Activated CD4-positive, alpha-beta T cell treated with anti-CD3 and anti-CD28 coated beads, Interleukin-2, amount 50 U/mL, for 4 hours (primary cell): ENCODE measurements at places on chromosomes 1 and 21.

GRCh38 chr1:6157132-6157527 is 23.0 kb downstream of the CHD5 start:
- no peak for DNase-seq

- DNase-seq, result no peak
Measured at GRCh38 chr1:119227456-119227855, 87.0 kb upstream of the WARS2 start.

DNA sequence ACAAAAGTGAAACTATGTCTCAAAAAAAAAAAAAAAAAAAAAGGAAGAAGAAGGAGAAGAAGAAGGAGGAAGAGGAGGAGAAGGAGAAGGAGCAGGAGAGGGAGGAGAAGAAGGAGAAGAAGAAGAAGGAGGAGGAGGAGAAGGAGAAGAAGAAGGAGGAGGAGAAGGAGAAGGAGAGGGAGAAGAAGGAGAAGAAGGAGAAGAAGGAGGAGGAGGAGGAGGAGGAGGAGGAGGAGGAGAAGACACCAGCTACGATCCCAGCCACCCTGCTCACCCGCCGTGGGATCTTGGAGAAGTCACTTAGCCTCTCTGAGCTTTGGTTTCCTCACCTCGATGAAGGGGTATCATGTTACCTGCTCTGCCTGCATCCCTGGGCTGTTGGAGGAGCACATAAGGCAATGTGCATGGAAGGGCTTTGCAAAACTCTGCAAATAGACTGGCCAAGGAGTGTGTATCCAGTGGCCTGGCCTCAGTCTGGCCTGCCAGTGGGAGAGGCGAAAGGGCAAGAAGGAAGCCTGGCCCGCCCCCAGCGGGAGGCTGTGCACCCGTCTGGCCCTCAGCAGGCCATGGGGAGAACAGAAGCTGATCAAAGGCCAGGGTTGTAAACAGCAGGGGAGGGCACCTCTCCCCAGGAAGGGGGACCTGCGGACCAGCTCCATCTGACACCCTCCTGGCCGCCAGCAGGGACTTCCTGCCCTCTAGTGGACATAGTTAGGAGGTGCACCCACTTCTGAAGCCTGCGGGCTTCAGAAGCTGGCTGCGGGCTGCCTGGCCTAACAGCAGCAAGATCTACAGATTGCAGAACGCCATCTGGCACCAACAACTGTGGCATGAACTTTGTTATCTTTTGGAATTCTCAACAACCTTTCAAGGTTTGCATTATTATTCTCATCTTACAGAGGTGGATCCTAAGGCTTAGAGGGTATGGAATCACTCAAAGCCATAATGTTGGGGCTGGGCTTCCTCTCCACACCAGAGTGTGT is 19.2 kb upstream of the CDK18 start:
- DNase-seq, result peak; percentile 49

DNA sequence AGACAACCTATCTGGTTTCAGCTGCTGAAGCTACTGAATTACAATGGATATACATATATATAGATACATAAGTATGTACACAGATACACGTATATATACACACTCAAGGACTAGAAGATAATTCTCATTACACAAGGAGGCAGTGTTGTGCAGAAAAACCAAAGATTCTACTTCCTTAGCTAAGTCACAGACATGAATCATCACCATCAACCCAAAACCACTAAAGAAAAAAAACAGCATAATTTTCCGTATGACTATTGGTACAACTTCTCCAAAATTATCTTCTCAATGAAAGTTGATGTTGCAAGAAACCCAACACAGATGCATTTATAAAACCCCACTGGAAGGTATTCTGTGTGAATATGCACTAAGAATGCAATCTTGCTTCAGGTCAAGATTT is 36.8 kb upstream of the RPF1 start:
- no peak for DNase-seq

DNA sequence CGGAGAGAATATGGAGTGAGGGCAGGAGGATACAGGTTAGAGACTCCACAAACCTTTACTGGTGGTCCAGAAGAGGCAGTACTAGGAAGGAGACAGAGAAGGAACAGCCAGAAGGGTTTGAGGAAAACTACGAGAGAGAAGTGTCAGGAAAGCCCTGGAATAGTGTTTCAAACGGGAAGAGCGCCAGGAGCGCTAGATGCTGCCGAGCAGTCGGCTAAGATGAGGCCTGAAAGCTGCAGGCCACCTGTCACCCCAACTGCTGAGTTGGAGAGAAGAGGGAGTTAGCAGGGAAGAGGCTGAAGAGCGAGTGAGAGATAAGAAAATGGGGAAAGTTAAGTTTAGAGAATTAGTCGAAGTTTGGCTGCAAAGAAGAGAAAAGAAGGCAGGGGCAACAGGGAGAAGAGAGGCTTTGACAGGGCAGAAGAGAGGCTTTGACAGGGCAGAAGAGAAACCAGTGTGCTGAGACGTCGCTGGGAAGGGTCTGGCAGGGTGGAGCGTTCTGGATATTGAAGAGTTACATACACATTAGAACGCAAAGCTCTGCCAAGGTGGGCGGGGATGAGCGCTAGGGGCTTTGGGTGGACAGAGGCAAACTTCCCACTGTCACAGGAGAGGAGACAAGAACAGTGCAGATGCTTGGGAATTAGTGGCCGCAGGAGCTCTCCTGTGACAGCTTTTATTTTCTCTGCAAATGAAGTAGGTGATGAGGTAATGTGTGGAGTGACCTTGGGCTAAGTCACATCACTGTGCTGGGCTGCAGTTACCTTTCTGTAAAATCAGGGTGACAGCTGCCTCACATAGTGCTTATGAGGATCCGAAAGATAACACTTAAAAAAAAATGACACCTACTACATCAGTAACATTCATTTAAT is 31.2 kb downstream of the PCSK9 start:
- DNase-seq, result no peak

- DNase-seq, result no peak
Measured at GRCh38 chr1:48568501-48568900, 96.5 kb upstream of the SPATA6 start.

DNA sequence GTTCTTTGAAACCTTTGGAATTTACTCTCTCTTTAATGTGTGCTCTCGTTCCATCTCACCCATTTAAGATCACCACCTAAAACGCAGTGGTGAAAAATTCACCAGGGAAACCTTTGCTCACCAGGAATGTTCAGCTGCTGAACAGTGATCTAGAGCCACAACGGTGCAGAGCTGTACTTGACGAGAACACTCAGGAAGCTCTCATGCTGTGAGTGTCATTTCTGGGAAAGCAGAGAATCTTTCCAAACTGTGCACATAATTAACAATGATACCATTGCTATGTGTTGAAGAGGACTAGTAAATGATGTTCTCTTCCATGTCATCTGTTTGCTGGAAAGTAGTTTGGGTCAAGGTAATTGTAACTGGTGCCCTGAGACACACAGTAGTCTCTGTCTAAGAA is 117.1 kb downstream of the ZZZ3 start:
- no peak for DNase-seq

- no peak for DNase-seq
Measured at GRCh38 chr21:28464095-28464494, 528.6 kb downstream of the LTN1 start.

DNA sequence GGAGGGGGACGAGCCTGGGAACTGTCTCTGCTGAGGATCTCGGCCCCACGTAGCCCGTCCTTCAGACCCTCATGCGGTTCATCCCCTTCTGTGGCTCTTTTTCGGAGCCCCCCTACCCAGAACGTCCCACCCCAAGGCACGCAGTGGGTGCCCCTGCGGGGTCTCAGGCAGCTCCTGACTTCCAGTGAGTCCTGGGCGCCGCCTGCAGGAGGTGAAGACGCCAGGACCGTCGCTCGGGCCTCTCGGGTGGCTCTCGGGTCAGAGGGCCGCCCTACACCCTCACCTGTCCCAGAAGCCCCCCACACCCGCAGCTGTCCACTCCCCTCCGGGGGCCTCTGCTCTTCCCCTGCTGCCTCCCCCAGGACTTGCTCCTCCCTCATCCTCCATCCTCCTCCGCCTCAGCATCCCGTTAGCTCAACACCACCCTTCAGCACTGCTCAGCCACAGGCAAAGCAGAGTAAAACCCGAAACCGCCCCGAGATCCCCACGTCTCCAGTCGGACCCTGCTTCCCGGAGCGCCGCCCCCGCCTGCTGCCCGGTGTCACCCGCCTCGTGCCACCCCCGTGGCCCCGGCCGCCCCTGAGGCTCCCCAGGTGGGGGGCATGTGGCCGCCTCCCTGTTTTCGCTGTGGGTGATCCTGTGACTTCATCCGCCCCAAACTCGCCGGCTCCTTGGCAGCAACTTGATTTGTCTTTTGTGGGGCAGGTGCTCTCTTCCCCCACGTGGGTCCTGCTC is 13.3 kb upstream of the POFUT2 start:
- DNase-seq, result no peak

DNA sequence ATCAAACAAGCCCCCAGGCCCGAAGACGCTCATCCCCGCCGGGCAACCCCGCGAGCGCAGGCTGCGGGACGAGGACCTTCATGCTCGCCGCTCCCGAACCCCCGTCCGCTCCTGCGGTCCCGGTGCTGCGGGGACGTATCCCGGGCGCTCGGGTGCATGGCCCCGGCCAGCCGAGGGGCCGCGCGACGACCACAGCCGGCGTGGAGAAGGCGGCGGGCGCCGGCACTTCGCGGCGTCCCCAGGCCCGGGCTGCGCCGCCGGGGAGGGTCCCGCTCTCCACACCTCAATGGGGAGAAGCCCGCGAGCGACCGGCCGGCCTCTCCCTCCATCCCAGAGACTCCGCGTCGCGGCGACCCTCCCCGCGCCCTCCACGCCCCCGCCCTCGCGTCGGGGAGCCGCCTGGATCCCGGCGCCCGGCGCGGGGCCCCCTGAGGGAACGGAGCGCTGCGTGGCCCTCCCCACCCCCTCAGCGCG is 401 bp downstream of the ERRFI1 start:
- DNase-seq, result no peak

GRCh38 chr1:172496678-172497077 is 36.3 kb upstream of the SUCO start:
- no peak for DNase-seq

- DNase-seq, result no peak
Measured at GRCh38 chr21:42618707-42619102, 34.7 kb upstream of the PDE9A start.

- no peak for DNase-seq
Measured at GRCh38 chr1:208027861-208028260, 116.9 kb upstream of the CD34 start.

GRCh38 chr1:33096363-33097005 is 15.5 kb downstream of the AZIN2 start:
- no peak for DNase-seq

- DNase-seq, result no peak
Measured at GRCh38 chr1:28482138-28482537, 23.7 kb upstream of the RCC1 start.

DNA sequence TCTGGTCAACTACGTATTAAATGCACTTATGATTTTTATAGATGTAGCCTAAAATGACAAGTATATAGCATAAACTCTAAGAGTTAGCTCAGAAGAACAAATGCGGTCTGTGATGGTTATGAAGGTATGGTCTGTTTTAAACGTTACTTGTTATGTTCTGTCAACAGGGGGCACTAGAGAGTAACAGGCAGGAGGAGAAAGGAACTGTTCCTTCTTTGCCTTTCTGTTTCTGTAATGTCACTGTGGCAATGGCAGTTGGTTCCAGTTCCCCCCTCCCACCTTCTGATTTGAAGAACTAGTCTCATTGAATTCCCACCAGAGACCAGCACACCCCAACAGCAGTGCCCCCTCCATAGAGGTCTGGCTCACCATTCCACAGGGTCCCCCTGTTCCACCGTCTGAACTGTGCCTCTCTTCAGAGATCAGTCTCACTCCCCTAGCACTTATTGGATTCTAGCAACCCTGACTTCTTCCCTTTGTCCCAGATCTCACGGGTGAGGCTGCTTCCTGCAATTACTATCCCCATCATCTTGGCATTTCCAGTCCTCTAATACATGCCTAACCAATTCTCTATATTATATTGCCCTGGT is 14.0 kb downstream of the KRTAP24-1 start:
- no peak for DNase-seq

DNA sequence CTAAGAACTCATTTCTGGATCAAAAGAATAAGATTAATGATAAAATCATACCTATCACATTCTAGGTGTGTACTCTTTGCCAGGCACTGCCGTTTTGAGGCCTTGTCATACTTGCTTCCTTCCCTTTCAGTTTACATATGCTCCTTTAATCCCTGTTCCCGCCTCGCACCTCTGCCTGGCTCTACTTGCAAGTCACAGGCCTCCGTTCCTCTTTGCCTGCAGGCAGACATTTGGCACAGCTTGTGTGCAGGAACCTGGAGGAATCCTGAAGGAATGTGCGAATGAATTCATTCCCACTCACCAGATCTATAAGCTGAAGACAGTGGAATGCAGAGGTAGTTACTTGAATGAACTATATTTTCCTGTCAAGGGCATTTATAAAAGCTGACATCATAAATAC is 13.8 kb downstream of the WLS start:
- DNase-seq, result no peak

DNA sequence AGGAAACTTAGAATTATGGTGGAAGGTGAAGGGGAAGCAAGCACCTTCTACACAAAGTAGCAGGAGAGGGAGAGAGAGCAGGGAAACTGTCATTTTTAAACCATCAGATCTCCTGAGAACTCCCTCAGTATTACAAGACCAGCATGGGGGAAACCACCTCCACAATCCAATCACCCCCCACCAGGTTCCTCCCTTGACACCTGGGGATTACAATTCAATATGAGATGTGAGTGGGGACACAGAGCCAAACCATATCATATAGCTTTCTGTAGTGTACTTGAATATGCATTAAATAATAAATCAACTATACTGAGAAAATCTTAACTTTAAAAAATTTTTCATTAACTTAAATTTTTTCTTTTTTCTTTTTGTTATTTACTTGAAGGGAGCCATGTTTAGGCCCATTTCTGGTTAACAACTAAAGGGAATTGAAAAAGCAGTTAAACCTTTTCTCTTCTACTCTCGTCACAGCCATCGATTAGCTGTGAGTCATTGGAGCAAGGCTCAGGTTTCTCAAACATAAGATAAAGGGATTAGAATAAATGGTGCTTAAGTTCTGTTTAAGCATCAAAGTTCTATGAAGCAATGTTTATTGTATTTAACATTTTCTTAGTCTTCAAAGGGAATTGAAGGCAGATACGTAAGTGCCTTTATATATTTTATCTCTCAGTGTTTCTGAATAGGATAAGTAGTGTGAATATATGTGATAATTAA is 72.2 kb upstream of the DPT start:
- DNase-seq, result no peak

GRCh38 chr1:92989253-92989652 is 28.0 kb upstream of the DIPK1A start:
- DNase-seq, result no peak
